ENCODE measurements at places on chromosomes 4 and X.

GRCh38 chr4:41476310-41476885 is 61.6 kb upstream of the LIMCH1 start:
- DNase-seq, result no peak

- DNase-seq, result no peak
Observed at GRCh38 chr4:154427149-154427548, 64.5 kb downstream of the DCHS2 start.

- DNase-seq, result no peak
Observed at GRCh38 chrX:129760155-129760554, 19.6 kb upstream of the SASH3 start.

DNA sequence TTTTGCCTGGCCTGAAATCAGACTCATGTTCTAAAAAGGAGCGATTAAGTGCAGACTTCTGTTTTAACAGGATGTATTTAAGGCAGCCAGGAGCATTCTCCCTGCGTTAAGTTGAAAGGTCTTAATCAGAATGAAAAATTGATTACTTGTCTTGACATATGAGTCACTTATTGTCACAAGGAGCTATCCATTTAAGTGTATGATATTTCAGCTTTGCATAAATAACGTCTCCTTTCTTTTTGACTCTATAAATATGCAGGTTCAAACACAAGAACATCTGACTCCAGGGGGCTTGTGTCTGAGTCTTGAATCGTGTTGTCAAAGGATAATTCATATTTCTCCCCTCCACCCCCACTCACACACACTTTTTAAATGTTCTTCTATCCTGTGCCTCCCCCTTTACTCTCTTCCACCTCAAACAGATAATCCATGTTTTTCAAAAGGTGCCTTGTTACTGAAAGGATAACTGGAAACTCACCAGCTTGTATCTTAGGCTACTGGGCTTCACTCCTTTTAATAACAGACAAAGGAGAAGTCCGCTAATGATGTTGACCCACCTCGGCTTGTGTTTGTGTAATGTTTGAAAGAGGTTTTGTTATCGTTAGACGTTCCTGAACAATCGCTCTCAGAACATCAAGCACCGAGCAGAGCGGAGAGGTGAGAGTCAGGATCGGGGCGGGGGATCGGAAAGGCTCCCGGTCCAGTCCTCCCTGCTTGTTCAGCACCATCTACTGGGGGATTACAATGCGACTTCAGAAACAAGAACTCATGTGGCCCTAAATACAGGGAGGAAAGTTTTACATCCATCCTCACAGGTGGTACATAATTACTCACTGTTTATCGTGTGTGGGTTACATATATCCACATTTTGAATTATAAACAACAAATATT is 107.5 kb upstream of the RPL34 start:
- DNase-seq, result peak; percentile 69

- no peak for DNase-seq
Observed at GRCh38 chr4:176187624-176188023, 7.8 kb downstream of the SPATA4 start.

GRCh38 chr4:8015512-8015911 is 75.9 kb upstream of the AFAP1 start:
- no peak for DNase-seq

DNA sequence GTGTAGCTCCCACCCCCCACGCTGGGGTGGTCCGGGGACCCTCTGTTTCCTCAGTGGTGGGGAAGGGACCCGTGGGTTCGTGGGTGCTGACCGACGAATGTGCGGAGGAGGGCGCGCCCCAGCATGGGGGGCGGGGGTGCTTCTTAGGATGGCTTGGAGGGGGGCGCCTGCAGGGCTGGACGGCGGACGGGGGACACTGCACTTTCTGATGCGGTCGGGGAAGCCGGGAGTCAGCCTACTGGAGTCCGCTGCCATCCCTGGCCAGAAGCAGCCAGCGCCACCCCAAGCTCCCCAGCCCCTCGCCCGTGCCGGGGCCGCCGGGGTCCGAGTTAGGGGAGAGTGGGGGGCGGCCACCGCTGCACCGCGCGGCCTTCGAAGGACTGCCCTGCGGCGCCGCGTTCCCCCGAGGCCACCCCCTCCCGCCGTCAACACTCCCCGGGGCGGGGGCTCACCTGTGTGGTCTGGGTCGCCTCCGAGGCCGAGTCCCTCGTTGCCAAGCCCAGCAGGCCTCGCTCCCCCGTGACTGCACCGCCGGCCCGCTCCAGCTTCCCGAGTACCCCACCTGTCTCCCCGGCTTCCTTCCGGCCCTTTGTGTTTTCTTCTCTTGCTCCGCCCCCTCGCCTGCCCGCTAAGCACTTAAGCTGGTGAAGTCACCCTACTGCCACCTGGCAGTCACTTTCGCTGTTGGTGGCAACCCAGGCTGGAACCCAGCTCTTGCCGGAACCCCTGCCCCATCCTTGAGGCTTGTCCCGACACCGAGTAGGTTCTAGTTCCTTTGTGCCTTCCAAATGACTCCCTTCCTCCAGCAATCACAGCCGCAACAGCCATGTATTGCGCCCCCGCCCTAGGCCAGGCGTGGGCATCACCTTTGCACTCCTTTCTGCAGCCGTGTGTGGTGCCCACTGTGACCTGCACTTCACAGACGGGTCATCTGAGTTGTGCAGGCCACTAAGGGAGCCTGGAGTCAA is at the start of gene OCIAD2:
TSS of gene OCIAD2 (minus strand) at position 569 of the 968 bp plus-strand sequence. CDS start 2,225 bp downstream, outside the sequence.
- peak; percentile 88 for DNase-seq

DNA sequence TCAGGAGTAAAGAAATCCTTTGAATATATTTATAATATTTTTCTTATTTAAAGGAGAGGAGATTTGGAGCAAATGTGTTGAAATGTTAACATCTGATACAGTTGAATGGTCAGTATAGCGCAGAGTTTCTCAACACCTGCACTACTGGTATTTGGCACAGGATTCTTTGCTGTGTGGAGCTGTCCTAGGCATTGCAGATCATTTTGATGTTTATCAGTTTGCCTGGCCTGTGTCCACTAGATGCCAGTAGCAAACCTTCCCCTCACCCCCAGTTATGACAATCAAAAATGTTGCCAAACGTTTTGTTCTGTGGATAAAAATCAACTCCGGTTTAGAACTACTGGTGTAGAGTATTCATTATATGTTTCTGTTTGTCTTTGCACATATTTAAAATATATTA is 765.3 kb upstream of the SLIT2 start:
- DNase-seq, result no peak

DNA sequence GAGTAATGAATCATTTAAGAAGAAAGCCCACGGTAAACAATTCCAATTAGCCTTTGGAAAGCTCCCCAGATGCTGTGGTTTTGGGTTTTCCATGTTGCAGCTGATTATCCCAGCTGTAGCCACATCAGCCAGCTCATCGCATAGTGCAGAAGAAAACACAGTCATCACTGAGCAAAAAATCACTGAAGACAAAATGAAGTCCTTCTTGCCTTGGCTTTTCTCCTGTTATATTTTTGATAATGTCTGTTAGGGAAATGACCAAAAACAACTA is 193.0 kb upstream of the C1QTNF7 start:
- no peak for DNase-seq

- DNase-seq, result no peak
Observed at GRCh38 chrX:123310112-123310511, 126.0 kb downstream of the GRIA3 start.

- DNase-seq, result no peak
Observed at GRCh38 chrX:20143111-20143510, 1.5 kb upstream of the EIF1AX start.

- DNase-seq, result no peak
Observed at GRCh38 chr4:16760617-16761363, 137.7 kb downstream of the LDB2 start.

GRCh38 chr4:146023334-146023967 is 84.8 kb upstream of the ZNF827 start:
- no peak for DNase-seq

- DNase-seq, result no peak
Observed at GRCh38 chr4:98248934-98249333, 12.2 kb upstream of the RAP1GDS1 start.

- DNase-seq, result no peak
Observed at GRCh38 chrX:133563705-133564104, 148.4 kb upstream of the GPC4 start.
